ENCODE measurements at places on chromosomes 16 and 17. TPM values are rescaled to one million over a fixed set of nuclear protein-coding genes. Genes with fewer than 3 reads are reported as not detected.

DNA sequence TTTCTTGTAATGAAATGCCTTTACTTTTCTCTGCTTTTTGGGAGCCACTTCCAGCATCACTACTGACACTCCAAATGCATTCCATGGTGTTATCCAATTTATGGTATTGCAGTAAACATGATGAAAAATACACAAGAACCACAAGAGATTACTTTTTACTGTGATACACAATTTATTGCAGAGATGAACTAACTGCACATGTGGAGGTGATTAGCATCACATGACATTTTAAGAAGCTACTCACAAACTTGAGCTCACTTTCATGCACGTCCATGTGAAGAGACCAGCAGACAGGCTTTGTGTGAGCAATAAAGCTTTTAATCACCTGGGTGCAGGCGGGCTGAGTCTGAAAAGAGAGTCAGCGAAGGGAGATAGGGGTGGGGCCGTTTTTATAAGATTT, 780.5 kb upstream of the GOT2 start:
- H3K36me3 ChIP-seq = no peaks in the 10 kb centered on the region
- no peak overlapping the region for H3K27ac ChIP-seq
- DNase-seq = no peak
- H3K4me3 ChIP-seq = no peak overlapping the region
- H3K4me1 ChIP-seq = peaks cover 7% of the 10 kb centered on the region

DNA sequence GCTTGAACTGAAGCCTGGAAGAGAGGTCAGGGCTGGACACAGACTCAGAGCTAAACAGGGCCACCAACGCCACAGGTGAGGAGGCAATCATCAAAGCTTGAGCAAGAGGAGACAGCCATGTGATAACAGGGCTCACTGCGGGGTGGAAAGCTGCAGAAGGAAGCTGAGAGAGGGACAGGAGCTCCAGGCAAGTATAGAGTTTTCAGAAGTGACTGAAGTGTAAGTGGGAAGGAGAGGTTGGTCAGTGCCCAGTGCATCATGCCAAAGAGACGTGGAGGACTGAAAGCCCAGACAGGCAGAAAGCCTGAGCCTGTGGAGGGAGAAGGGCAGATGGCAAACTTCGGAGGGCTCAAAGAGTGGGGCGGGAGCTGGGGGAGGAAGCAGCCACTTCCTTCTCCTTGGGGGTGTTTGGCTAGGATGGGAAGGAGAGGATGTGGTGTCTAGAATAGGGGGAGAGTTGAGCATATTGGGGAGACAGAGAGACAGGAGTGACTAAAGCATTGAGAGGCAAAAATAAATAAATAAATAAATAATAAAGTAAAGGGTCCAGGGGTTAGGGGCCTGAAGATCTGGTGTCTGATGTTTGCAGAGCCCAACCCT, 2.6 kb downstream of the KIFC3 start:
- no peak overlapping the region for H3K4me3 ChIP-seq
- peaks cover 60% of the 10 kb centered on the region for H3K36me3 ChIP-seq
- no peak for DNase-seq
- H3K4me1 ChIP-seq = peaks cover 43% of the 10 kb centered on the region
- no peaks in the 10 kb centered on the region for H3K27me3 ChIP-seq

- no peak for DNase-seq
- H3K27me3 ChIP-seq = no peaks in the 10 kb centered on the region
- peaks cover 47% of the 10 kb centered on the region for H3K4me1 ChIP-seq
- H3K36me3 ChIP-seq = peaks cover 9% of the 10 kb centered on the region
- no peak overlapping the region for H3K27ac ChIP-seq
These were observed 5.5 kb downstream of the IGFBP4 start for GRCh38 chr17:40448639-40449261.

DNA sequence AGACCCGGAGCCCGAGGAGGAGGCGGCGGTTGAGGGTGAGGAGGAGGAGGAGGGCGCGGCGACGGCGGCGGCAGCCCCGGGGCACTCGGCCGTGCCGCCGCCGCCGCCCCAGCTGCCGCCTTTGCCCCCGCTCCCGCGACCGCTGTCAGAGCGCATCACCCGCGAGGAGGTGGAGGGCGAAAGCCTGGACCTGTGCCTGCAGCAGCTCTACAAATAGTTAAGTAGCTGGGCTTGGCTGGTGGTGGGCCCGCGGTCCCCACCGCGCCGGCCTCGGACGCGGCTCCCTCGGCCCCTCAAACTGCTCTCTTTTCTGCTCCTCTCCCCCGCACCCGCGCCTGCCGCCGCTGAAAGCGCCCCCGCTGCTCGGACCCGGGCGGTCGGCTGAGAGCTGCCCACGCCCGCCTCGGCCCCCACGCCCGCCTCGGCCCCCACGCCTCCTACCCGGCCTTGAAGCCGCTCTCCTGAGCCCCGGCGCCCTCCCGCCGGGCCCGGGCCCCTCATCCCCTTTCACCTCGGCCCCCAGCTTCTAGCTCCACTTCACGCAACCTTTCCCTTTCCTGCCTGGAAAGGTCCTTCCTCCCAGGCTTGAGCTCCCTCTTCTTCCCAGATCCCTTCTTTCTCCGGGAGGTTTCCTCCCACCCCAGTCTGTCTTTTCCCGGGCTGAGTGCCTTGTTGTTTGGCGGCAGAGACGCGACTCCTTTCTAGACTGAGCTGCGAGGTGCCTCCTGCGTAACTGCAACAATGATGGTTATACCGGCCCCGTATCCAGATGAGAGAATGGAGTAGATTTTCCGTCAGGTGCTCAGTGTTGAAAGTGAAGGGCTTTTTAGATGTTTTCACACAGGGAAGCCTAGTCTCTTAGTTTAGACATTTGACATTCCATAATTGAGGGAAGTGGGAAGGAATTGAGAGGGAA, 850 bp downstream of the PPM1E start:
- H3K4me1 ChIP-seq = peaks cover 18% of the 10 kb centered on the region
- peaks cover 67% of the 10 kb centered on the region for H3K27me3 ChIP-seq
- DNase-seq = peak; percentile 7
- H3K27ac ChIP-seq = no peak overlapping the region
- no peaks in the 10 kb centered on the region for H3K36me3 ChIP-seq

The CCDC154 gene
- not detected for total RNA-seq

The SDK2 gene
- total RNA-seq = not detected

DNA sequence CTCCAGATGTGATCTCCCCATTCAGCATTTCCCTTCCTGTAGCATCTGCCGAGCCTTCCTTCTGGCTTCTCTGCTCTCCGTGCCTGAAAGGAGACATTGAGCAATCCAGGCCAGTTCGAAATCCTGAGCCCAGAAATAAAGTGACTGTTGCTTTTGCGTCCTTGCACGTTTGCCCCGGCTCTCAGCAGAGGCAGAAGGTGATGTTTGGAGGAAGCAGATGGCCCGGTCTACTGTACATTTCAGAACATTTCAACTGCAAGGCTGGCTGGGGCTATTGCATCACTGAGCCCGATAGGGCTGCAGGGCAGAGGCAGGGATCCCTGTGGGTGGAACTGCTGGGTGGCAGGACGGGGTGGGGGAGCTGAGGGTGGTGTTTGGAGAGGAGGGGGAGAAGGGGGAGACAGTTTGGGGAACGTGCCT, 29.4 kb downstream of the IRF8 start:
- no peak for DNase-seq
- H3K27ac ChIP-seq = no peak overlapping the region
- no peaks in the 10 kb centered on the region for H3K36me3 ChIP-seq
- H3K4me3 ChIP-seq = no peak overlapping the region

- H3K36me3 ChIP-seq = no peaks in the 10 kb centered on the region
- no peak within 1 kb of the TSS for H3K27ac ChIP-seq
- H3K4me3 ChIP-seq = no peak within 1 kb of the TSS
- no peak for DNase-seq
- no peaks in the 10 kb centered on the region for H3K27me3 ChIP-seq
These were observed at the start of gene SERPINF2 for GRCh38 chr17:1742371-1743087. TSS of gene SERPINF2 (plus strand) at chr17:1742871. CDS start at chr17:1744996, 2,125 bp downstream.

The CCT6B gene
- 1.9 TPM for total RNA-seq

DNA sequence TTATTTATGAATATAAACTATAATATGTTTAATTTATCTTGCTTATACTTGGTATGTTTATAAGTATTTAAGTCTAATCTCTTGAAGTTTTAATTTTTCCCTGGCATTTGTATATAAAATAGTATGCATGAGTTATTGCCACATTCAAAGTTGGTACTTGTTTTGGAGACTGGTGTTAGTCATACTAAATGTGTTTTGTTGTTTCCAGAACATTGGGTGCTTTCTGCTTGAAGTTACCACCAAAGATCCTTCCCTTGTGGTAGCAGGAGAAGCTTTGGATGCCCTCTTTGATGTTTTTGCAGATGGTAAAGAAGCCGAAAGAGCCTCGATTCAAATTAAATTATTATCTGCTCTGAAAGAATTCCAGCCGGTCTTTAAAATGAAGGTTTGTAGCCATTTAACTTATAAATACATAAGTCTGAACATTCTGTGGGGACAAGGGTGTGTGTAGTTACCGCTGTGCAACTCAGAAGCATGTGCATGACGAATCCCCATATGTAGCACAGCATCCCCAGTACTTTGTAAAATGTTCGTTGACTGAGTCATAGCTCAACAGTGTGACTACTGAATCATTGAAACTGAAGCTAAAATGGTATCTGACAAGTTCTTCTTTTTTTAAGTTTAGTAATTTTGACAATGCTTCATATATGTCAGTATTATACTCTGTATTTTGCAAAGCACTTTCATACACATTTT, 36.4 kb downstream of the HEATR3 start:
- H3K27me3 ChIP-seq = no peaks in the 10 kb centered on the region
- peaks cover 59% of the 10 kb centered on the region for H3K36me3 ChIP-seq
- no peak overlapping the region for H3K4me3 ChIP-seq

DNA sequence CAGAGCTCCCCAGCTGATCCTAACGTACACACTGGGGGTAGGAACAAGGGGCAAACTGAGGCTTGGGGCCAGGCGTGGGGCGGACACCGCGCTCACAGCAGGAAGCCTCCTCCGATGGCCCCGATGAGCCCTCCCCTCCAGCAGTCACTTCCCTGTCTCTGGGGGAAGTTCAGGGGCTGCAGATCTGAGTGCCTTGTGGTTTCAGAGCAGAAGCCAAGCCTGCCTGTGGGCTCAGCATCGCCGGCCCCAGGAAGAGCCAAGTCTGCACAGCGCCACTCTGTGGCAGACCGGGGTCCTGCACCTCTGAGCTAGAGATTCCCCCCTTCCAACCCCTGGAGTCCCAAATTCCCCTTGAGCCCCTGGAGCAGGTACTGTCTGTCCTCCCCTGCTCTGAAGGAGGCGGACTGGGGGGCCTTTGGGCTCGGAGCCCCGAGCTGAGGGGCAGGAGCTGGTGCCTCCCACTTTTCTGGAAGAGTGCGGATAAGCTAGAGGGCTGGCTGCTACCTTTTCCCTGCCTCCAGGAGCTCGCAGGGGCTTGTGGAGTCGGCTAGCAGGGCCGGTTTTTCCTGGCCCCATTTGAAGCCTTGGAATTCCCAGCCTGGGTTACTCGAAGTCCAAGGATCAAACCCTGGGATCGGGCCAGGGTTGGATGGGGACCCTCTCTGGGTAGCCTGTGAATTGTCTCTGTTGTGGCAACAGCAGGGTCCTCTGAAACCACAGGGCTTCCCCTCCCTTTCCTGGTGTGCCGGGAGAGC, 2.9 kb downstream of the GSE1 start:
- no peak overlapping the region for H3K27ac ChIP-seq
- no peaks in the 10 kb centered on the region for H3K27me3 ChIP-seq
- DNase-seq = peak; percentile 65

The DUSP3 gene
- 39.7 TPM for total RNA-seq

- no peaks in the 10 kb centered on the region for H3K4me1 ChIP-seq
- peaks cover 19% of the 10 kb centered on the region for H3K27me3 ChIP-seq
- no peak overlapping the region for H3K27ac ChIP-seq
- no peak overlapping the region for H3K4me3 ChIP-seq
- DNase-seq = no peak
These were observed 17.4 kb upstream of the ZNHIT3 start for GRCh38 chr17:36468903-36469635.

DNA sequence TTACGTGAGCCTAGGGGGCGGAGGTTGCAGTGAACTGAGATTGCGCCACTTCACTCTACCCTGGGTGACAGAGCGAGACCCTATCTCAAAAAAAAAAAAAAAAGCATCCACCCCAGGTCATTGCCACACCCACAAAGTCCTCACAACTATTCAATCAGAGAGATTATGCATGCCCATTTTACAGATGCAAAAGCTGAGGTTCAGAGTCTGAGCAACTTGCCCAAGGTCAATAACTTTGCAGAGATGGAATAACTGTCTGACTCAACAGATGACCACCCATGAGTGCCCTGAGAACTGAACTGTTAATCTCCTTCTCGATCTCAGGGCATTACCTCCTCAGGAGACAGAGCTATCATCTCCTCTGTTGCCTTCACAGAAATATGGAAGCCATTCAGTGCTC, 5.5 kb upstream of the TMEM114 start:
- no peaks in the 10 kb centered on the region for H3K36me3 ChIP-seq
- H3K27me3 ChIP-seq = peaks cover 13% of the 10 kb centered on the region
- no peaks in the 10 kb centered on the region for H3K4me1 ChIP-seq

- H3K27ac ChIP-seq = no peak overlapping the region
- H3K36me3 ChIP-seq = no peaks in the 10 kb centered on the region
- H3K4me1 ChIP-seq = peaks cover 20% of the 10 kb centered on the region
- peak; percentile 50 for DNase-seq
These were observed 1.3 kb downstream of the HOXB9 start for GRCh38 chr17:48624544-48625494.

The RPL26 gene
- 2,622 TPM for total RNA-seq

DNA sequence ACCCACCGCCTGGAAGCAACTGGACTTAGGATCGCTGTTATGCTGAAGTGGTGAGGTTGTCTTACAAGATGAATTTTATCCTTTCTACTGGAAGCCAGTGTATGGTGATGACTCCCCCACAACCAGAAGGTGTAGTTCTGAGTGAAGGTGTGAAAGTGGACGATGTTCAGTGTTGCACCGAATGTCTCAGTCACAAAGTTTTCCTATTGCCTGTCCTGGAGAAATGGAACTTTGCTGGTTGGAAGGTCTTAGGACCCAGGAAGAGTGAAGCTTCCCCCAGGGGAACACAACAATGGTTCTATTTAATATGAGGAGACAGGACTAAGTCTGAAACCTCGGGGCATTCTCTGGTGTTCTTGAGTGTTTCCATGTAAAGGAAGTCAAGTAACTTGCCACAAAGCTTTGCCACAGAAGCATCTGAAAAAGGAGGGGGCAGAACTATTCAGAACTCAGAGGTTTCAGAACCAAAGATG, 44.2 kb downstream of the USP22 start:
- H3K4me3 ChIP-seq = no peak overlapping the region
- peaks cover 13% of the 10 kb centered on the region for H3K4me1 ChIP-seq
- peaks cover 54% of the 10 kb centered on the region for H3K36me3 ChIP-seq
- H3K27me3 ChIP-seq = no peaks in the 10 kb centered on the region
- no peak for DNase-seq
- no peak overlapping the region for H3K27ac ChIP-seq

The HES7 gene
- not detected for total RNA-seq

DNA sequence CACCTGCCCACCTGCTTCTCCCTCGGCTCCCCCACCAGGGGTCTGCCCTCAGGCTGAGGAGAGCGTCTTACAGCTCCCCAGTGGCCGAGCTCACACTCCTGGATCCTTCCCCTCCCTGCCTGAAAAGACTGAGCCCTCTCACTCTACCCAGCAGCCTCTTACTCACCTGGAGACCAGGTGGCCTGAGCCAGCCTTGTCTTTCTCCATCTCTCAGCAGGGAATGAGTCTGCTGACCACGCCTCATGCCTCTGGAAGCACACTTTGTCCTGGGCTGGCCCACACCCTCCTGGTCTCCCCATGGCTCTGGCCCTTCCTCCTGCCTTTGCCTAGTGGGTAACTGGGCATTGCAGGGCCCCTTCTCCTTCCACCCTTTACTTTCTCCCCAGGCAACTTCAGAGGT, 177.2 kb downstream of the ENGASE start:
- no peaks in the 10 kb centered on the region for H3K36me3 ChIP-seq
- H3K4me1 ChIP-seq = no peaks in the 10 kb centered on the region
- no peak overlapping the region for H3K27ac ChIP-seq
- DNase-seq = no peak
- H3K27me3 ChIP-seq = peaks cover 93% of the 10 kb centered on the region

GRCh38 chr16:30926937-30927788, 3.8 kb downstream of the FBXL19 start:
- H3K4me3 ChIP-seq = no peak overlapping the region
- no peak overlapping the region for H3K27ac ChIP-seq
- H3K27me3 ChIP-seq = no peaks in the 10 kb centered on the region
- DNase-seq = no peak
- no peaks in the 10 kb centered on the region for H3K4me1 ChIP-seq

Measured in SJSA1 (cell line).